ENCODE measurements at places on chromosomes 7 and 10.

GRCh38 chr10:70563230-70563629 is 39.3 kb downstream of the PRF1 start:
- DNase-seq: no peak

DNA sequence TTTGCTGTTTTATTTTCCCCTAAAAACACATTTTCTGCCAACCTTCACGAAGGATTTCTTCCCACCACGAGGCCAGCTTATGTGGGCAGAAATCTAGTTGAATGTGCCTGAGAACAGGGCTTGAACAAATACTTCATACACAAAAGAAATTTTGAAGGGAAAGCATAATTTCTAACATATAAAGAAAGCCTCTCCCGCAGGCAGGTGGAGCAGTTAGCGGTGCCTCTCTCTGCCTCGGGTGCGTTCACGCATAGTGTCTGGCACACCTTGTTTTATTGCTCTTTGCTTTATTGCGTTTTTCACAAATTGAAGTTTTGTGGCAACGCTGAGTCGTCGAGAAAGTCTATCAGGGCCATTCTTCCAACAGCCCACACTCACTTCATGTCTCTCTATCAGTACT is 7.0 kb upstream of the CSGALNACT2 start:
- no peak for DNase-seq

DNA sequence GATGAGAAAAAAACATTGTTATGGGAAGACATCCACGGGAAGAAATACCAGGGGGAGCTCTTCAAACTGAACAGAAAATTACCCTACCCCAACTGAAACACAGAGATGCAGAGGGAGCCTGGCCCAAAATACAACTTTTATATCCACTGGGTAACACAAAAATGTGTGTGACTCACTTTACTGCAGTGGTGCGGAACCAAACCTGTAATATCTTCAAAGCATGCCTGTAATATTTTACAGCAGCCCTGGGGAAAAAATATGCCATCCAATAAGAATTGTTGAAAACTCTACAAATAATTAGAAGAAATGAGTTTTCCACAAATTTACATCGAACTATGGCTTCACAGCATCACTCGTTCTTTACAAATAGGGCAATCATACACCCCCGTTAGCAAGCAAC is 49.8 kb upstream of the SRRM3 start:
- no peak for DNase-seq

GRCh38 chr10:12389154-12389734 is 39.9 kb downstream of the CAMK1D start:
- DNase-seq: no peak

DNA sequence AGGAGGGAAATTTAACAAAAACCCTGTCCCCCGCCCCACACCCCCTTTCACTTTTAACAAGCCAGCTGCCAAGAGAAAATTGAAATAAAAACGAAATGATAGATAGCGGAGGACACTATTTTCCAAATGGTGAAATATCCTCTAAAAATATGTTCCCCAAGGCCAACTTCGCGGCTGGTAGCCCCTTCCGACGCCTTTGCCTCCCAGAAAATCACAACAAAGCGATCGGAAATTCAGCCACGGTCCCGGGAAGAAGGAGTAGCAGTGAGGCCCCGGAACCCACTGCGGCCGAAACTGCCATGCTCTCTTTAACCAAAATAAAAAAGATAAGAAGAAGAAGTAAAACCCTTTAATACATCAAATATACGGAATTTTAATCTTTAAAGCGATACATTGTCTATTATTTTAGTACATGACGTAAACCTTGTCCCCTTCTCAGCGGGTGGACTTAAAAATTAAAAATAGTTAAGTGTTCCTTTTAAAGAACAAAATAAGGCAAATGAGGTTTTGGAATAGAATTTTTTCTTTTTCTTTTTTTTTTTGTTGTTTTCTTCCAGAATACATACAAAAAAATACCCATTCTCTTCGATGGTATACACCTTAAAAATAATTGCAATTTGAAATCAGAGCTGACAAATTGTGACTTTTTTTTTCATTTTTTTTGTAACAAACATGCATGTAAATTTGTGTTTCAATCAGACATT is 3.9 kb downstream of the ZNF503 start:
- DNase-seq: no peak

GRCh38 chr10:110203500-110204455 is 3.6 kb upstream of the MXI1 start:
- DNase-seq: no peak

DNA sequence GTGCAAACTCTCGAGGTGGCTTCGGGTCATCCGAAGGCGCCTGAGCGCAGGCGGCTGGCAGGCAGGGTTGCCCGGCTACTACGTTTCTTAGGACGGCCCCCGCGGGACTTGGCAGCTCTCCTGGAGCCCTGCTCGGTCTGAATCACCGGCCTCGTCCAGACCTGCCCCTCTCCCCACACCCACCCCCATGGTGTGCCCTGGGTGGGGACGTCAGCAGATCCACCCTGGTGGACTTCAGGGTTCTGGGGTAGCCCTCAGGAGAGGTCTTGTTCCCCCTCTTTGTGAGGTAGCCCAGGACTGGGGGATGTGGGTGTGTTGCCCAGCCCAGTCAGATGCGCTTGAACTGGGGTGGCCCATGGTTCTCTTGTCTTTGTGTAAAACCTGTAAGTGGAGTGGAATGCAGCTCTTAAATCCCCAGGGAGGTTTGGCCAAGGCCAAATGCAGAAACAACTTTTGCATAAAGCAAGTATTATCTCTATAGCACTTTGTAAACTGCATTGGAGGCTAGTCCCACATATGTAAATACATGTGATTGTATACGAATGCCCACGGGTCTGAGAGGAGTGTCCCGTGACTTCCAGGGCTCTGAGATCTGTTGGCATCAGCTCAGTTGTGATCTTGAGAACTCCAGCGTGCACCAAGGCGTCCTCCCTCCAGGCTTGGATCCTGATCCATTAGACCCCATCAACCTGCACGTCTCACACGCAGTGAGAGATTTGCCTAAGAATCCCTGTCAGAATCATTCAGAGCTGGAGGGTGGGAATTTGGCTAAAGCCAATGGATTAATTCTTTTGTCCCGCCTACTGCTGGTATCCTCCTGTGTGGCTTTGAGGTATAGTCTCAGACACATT is 1.8 kb downstream of the PFKFB3 start:
- DNase-seq: no peak

DNA sequence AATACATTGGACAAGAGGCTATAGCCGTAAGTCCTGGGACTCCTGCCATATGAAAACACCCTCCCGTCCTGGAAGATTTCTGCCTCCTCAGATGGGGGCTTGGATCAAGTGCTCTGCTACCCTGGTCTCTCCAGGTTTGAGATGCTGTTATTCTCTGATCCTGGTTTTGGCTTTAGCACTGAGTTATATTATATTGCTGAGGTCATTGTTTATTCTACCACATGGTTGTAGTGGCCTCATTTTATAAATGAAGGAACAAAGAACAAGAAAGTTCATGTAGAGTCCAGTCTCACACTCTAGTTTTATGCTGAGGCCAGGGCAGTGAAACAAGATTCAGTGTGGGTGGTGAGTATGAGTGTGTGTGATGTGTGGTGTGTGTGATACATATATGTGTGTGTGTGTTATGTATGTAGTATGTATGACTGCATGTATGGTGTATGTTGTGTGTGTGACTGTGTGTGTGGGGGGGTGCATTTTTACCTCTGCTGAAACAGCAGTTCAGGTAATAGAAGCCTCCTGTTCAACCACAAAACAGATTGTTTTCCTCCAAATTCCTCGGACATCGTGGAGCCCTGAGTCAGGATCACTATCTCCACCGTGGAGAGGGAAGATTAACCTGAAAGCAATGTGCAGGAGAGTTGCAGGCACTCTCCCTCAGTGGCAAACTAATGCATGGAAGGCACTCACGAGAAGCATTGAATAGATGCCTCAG is 80.7 kb downstream of the C7orf25 start:
- no peak for DNase-seq

GRCh38 chr10:117541909-117542705 is 439 bp upstream of the EMX2 start:
- no peak for DNase-seq

DNA sequence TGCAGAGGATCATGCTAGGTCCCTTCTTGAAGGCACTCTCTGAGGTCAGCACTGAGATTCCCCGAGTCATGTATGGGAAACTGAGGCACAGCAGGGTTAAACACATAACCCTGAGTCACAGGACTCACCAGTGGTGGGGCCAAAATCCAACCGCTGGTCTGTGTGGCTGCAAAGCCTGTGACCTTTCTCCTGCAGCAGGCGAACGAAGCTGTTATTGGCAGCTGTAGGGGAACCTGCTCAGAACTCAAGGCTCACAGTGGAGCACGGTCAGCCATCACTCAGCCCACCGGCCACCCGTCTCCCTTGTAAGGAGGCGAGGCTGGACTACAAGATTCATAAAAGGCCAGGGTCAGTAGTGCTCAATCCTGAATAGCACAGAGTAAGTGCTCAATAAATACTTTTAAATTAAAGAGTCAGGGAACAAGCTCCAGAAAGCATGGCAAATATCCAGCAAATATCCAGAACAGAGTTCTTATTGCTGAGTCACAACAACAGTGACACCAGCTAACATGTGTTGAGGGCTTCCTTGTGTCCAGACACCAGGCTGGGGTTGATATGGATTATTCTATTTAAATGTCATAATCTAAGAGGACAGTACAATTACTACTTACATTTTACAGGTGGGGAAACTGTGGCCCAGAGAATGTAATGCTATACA is 34.9 kb downstream of the CHST15 start:
- DNase-seq: no peak

GRCh38 chr7:50851891-50852290 is 69.2 kb upstream of the GRB10 start:
- no peak for DNase-seq

GRCh38 chr10:47095848-47096612 is 184.8 kb downstream of the PTPN20 start:
- DNase-seq: no peak

- no peak for DNase-seq
Measured at GRCh38 chr7:39027491-39027890, 49.8 kb downstream of the POU6F2 start.

GRCh38 chr10:10772411-10772810 is 245.3 kb upstream of the CELF2 start:
- no peak for DNase-seq

- no peak for DNase-seq
Measured at GRCh38 chr10:114499630-114500190, 95.4 kb upstream of the AFAP1L2 start.

DNA sequence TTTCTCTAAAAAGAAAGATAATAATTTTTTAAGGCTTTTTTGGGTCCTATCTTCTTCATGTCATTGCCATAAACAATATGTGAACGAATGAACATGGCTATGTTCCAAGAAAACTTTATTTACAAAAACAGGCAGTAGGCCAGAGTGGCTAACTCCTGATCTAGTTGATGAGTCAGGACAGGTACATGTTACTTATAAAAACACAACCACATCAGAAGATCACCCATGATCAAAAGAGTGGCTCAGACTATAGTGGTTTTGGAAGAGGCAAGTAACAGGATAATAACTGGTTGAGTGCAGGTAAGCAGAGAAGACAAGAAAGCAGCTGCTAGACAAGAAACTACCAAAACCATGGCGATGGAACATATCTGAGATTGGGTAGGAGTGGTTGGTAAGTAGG is 468.7 kb downstream of the KCNMA1 start:
- DNase-seq: no peak

Measured in H54 (cell line).